ENCODE measurements at places on chromosomes 6 and 20.

- DNase-seq = no peak
These were observed 44.0 kb downstream of the GMPR start for GRCh38 chr6:16282370-16282769.

DNA sequence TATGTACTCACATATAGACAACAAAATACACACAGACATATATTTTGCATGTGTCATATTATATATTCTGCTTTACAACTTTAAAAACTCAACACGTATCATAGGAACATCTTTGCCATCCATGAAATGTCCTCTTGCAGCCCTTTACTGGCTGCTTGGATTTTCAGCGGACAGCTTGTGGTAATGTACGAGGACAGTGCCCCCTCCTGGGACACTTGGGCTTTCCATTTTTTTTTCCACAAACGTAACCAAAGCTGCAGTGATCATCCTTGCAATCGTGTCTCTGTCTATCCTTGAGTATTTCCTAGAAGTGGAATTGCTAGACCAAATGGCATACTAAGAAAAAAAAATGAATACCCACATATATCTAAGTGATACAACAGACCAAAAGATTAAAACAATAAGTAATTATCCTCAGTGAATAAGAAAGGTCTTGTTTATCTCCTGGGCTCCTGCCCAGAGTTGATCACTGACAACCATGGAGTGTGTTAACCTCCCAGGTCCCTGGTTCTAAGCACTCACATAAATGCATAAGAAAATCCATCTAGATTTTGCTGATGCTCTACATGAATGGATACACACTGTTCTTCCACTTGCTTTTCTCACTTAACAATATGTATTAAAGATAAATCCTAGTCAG lies 18.1 kb downstream of the BPI start:
- DNase-seq = no peak

GRCh38 chr6:132122871-132123270 lies 171.7 kb upstream of the CCN2 start:
- DNase-seq = no peak

DNA sequence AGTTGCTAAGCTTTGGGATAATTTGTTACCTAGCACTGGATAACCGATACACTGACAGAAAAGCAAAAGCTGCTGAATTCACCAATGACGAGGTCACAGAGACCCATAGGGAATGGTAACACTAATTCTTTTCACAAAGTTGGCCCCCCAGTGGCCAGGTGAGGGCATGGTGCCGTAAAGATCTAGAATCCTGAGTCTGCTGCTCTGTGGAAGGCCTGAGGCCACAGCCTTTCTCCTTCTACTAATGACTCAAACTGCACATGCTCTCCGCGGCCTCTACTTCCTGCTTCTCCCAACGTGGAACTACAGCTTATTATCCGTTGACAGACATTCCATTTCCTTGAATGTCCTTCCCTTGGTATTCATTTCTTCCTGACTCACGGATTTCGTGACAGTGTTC lies 127.1 kb downstream of the OPRM1 start:
- DNase-seq = no peak

GRCh38 chr20:2932498-2932897 lies 59.2 kb downstream of the PTPRA start:
- no peak for DNase-seq

GRCh38 chr6:116278854-116279231 lies 887 bp downstream of the TSPYL1 start:
- DNase-seq = peak; percentile 24

DNA sequence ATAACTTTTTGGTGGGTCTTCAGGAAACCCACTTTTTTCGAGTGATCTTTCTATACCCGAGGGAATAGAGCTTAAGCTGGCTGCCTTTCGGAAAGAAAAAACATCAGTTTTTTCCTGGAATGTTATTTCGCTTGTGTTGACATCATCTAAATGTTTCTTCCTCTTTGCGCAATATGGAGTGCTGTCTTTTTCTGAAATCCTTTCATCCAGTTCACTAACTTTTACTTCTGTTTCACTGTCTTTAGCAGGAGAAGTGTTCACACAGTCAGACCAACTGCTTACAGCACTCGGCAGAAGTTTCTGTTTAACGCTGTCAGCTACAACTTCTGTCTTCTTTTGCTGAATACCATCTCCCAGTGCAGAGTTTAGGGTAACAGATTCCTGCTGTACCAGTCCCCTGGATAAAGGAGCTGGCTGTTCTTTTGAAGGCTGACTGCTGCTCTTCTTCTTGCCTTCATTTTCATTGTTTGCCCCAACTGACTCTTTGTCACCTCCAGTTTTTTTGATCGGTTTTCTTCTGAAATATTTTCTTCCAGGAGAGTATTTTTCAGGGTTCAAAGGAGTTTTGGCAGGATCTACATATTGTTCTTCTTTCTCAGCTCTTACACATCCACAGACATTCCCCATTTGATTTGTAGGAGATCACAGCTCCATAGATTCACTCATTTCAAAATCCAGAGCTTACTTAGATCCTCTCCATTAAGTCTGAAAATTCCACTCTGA lies 50.0 kb upstream of the DST start:
- no peak for DNase-seq

GRCh38 chr6:161151660-161152526 lies 122.0 kb downstream of the AGPAT4 start:
- no peak for DNase-seq

GRCh38 chr6:96948631-96949030 lies 24.1 kb downstream of the KLHL32 start:
- DNase-seq = no peak
